ENCODE measurements at places on chromosomes 3 and 15.
A peak's percentile ranks its signal among the peaks of the same experiment; 100 is the strongest.

- DNase-seq, result no peak
Measured at GRCh38 chr15:61623746-61624145, 394.6 kb upstream of the RORA start.

- peak; percentile 46 for DNase-seq
Measured at GRCh38 chr3:12994607-12995388, 78.4 kb downstream of the IQSEC1 start.

- no peak for DNase-seq
Measured at GRCh38 chr3:78633626-78634025, 1134.2 kb downstream of the ROBO1 start.

GRCh38 chr15:35173444-35174118, 88.5 kb upstream of the NANOGP8 start:
- DNase-seq, result no peak

DNA sequence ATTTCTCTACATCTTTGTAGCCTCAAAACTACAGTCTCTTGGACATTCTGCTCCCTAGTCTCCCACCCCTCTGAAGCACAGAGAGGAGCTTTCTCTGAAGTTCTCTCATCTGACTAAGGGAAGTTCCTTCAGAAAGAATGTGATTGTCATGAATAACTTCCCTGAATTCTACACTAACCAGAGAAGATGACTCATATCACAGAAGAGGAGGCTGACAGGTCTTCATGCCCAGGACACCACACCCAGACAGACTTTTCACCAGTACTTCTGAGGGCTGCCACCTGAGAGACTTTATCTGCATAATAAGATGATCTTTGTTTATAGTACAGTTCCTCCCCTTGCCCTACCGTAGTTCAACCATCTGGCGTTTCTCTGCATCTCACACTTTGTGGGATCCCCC, 52.8 kb downstream of the CDIN1 start:
- peak; percentile 32 for DNase-seq

- DNase-seq, result no peak
Measured at GRCh38 chr3:160257606-160258005, 32.4 kb downstream of the C3orf80 start.

DNA sequence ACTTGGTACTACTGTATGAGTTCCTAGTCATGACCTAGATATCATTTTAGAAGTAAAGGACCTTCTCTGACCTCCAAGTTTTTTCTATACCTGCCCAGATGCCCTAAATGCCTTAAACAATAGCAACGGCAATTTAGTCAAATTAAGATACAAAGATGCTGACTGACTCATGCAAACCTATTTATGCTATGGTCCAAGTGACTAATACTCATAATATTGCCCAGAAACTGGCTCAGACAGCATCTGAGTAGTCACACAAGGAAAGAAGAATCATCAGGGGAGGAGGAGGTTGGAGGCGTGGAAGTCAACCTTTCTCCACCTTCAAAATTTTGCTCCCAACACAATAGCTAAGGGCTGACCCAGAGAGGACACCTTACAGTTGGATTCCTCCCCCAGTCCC, 6.8 kb downstream of the FYCO1 start:
- peak; percentile 59 for DNase-seq

DNA sequence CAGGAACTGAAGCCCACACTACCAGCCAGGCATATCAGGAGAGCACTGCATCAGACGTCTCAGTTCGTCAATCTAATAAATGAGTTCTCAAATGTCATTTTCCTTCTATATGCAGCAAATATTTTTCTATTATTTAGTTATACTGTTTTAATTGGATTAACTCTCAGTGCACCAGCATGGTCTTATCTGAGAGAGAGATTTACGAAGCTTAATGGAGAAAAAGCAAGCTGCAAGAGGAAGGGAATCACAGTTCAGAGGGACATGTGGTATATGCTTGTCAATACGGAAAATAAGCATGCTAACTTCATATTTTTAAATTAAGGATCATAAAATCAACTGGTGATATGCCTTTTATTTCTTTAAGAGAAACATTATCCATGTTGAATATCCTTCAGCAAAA, 213.1 kb upstream of the NECTIN3 start:
- no peak for DNase-seq

GRCh38 chr3:151843275-151843674, 29.4 kb downstream of the AADAC start:
- no peak for DNase-seq

DNA sequence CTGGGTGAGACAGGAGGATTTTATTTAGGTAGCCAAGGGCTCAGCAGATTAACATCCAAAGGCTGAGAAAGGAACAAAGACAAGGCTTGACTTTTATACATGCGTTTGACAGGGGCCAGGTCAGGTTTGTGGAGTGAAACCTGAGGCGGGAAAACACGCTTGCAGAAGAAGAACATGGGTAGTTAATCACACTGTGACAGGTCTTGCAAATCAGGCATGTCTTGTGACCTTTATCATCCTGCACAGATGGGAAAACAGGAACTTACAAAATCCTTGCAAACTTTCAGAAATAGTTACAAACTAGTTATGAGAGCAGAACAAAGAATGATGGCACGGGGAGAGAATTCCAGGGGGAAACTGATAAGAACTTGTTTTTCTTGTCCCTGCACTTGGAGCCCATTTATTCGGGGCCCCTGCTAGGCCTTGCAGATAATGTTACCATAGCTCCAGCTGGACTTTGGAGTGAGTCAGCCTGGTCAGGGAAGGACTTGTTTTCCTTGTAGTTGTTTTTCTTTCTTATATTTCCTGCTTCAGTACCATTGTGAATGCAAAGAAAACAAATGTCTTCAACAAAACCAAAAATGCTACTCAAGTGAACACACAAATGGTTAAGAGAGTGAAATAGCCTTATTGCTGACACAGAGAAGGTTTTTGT, 965.9 kb upstream of the ROBO1 start:
- DNase-seq, result peak; percentile 0

- DNase-seq, result no peak
Measured at GRCh38 chr3:188829130-188829529, 342.6 kb upstream of the TPRG1 start.

GRCh38 chr15:90203922-90204321, 2.8 kb downstream of the SEMA4B start:
- DNase-seq, result no peak

- DNase-seq, result no peak
Measured at GRCh38 chr3:63050548-63051177, 175.4 kb upstream of the CADPS start.

DNA sequence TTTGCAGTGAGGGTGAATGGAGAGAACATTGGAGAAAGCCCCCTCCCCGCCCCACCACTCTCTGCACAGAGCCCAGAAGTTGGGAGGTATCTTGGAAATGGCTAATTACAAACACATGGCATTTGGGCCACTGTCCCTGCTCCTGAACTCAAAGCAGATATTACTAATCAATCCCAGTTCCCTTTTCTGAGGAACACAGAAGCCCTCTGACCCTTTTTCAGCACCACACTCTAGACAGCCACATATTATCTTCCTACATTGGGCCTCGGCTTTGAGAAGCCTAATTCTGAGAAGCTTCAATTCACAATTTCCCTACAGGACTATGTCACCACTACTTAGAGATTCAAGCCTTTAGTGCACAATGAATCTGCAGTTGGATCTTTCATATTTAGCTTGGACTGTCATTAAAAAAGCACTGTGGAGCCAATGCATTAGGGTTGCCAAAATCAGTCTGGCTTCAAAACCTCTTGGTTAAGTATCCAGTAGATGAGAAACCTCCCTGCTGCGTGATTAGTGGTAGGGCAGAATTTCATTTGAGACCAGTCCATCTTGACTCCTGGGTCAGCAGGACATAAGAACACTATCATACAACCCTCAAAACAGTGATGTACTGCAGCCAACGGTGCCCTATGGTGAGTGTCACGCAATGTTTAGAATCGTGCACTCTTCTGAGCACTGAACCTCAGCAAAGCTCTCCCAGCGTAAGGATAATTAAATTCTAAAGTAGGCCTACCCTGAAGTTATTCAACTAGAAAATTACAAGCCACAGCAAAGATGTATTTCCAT, 26.1 kb downstream of the MGLL start:
- no peak for DNase-seq

DNA sequence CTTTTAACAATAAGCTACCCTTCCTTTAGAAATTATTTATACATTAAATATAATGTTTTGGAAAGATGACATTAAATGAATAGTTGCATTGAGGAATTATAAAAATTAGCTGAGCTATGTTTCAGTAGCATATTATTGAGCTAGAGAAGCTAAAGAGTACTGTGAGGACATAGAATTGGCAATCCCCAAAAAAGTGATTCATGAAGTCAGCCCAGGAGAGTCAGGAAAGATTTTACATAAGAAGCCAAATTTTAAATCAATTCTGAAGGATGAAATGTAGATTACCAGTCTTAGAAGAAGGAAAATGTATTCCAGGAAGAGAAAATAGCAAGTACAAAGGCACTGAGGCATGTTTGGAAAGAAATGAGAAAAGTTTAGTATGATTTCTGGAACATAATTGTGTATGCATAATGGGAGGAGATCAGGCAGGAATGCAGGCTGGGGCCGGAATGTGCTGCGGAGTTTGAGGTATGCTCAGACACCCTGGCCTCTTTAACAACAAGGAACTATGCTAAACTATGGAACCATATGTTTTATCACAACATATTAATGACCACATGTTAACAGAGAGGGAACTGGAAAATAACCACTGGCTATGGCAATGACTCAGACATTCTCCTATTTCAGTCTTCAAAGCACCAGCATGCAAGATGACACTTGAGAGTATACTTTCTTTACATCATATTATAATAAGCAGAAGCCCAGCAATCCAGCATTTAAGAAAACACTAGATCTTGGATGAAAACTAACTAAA, 103.3 kb upstream of the COL8A1 start:
- no peak for DNase-seq
